Stimulated activated CD4-positive, alpha-beta T cell treated with anti-CD3 and anti-CD28 coated beads, Interleukin-15, amount 100 ng/mL, for 24 hours (primary cell): ENCODE measurements at places on chromosomes 7 and 10.
A peak's percentile ranks its signal among the peaks of the same experiment; 100 is the strongest.

DNA sequence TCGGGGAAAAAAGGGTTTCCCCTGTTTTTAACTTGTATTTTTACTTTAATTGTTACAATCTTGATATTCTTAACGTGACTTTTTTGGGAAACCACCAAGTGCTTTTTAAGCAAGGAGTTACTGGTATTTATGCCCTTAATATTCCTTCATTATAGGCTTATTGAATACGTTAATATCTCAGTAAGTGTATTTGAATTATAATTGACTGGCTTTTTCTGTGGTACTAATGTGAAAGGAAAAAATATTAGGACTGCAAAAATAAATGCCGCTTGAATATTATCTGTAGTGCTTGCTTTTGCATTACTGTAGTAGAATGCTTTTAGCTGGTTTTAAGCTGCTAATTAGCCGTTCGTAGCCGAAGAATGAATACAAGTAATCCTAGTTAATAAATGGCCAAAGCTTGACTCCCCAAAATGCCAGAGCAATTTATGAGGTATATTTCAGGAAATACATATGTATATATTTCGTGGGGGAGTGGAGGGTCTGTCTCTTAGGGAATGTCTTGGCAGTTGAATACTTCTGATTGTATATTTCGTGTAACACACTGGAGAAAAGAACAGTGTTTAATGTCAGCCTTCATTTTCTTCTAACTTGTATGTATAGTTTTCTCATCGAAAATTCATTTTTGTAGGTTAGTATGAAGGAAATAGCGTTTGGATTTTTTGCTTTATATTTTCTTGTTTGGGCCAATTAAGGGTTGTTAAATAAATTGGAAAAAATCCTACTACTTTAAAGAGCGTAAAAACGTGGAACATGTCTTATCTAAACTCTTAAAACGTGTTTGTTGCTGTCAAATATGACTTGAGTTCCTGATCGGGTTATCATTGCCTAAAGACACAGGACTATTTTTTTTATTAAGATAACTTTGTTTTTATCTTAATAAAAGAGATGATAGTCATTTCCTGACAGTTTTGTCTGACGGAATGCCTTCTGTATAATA, 1.5 kb downstream of the PDCD4 start:
- no peak for DNase-seq

GRCh38 chr7:96558530-96558929, 151.1 kb downstream of the SEM1 start:
- no peak for DNase-seq

GRCh38 chr7:155702616-155703015, 58.2 kb downstream of the RBM33 start:
- DNase-seq: no peak

GRCh38 chr7:64602086-64602485, 39.2 kb upstream of the ZNF680 start:
- DNase-seq: no peak

GRCh38 chr7:81367326-81367931, 402.4 kb downstream of the HGF start:
- no peak for DNase-seq

DNA sequence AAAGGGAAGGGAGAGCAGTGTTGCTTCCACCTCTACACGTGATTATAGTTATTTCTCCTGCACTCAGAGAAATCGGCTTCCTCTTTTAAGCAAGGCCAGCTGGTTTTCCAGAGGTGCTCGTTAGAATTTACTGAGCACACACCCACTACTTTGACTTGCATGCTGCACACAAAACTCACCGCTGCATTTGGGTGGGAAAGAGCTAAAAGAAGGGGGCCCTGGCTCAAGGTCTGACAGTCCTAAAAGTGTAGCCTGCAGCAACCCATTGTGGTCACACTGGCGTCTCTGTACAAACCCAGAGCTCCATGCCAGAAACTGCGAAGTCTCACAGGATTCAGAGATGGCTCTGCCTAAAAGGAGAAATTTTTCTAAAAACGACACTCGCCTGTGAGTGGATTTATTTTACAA, 133.7 kb downstream of the SLC25A13 start:
- DNase-seq: no peak

GRCh38 chr10:70931168-70931815, 42.9 kb upstream of the PCBD1 start:
- DNase-seq: no peak

DNA sequence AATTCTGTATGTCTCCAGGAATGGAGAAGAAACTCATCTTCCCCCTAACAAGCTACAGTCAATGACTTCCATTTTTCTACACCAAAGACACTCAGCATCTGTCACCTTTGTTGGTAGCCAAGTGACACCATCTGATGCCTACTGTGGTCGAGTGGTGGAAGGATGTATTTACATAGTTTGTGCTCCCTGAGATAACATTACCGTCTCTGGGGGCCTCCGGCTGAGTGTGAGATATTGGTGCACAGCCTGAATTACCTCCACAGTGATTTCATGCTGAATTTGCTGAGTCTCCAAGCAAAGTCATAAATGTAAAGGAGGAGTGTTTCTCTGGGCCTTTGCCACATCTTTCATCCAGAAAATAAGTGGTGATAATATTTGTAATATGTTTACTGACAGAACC, 114.0 kb downstream of the GRID1 start:
- DNase-seq: no peak

DNA sequence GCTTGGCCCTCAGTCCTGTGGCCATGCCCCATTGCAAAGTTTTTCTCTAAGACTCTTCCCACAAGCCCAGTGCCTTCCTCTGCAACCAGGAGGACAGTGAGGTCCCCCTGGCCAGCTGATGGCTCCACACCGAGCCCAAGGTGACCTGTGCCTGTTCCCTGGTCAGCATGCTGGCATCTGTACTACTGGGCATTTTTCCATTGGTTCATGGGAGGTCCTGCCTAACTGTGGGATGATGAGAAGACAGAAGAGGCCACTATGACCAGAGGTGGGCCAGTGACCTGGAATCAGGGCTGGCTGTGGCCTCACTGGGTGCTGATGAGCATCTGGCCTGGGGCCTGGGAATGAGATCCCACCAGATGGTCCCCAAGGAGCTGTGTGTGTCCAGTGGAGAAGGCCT, 20.2 kb downstream of the CALML3 start:
- DNase-seq: no peak

- peak; percentile 83 for DNase-seq
These were observed at the start of gene EPHB6 for GRCh38 chr7:142854372-142855113. Gene EPHB6 (plus strand): TSS chr7:142855076. CDS start chr7:142863228, 8,152 bp downstream.

- no peak for DNase-seq
These were observed 119.9 kb downstream of the MBL2 start for GRCh38 chr10:52652431-52653262.

DNA sequence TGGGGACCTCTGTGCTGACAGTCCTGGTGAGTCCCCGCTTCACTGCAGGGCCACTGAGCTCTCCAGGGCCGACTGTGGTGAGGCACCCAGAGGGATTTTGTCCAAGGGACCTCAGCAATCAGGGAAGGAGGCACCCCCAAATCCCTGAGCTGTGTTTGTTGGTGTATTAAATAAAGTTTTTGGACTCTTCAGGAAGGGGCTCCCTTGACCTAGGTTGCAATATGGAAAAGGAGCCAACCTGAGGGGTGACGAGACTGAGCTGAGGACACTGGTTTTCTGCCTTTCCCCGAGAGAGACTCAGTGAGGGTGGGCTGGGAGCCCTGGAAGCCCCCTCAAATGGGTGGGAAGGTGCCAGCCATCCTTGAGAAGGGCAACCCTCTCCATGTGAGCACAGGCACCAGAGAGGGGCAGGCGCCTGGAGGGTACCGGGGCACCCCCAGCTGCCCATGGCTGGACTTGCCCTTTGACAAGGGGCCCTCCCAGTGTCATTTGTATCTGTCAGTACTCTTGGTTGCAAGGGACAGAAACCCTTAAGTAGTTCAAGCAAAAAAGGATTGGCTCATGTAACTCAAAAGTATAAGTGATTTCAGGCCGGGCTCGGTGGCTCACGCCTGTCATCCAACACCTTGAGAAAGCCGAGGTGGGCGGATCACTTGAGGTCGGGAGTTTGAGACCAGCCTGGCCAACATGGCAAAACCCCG, 72.8 kb downstream of the C10orf105 start:
- DNase-seq: no peak

- DNase-seq: no peak
These were observed 195.2 kb upstream of the C7orf33 start for GRCh38 chr7:148395352-148395811.

- DNase-seq: no peak
These were observed 486 bp upstream of the SORCS1 start for GRCh38 chr10:107164992-107165391.

DNA sequence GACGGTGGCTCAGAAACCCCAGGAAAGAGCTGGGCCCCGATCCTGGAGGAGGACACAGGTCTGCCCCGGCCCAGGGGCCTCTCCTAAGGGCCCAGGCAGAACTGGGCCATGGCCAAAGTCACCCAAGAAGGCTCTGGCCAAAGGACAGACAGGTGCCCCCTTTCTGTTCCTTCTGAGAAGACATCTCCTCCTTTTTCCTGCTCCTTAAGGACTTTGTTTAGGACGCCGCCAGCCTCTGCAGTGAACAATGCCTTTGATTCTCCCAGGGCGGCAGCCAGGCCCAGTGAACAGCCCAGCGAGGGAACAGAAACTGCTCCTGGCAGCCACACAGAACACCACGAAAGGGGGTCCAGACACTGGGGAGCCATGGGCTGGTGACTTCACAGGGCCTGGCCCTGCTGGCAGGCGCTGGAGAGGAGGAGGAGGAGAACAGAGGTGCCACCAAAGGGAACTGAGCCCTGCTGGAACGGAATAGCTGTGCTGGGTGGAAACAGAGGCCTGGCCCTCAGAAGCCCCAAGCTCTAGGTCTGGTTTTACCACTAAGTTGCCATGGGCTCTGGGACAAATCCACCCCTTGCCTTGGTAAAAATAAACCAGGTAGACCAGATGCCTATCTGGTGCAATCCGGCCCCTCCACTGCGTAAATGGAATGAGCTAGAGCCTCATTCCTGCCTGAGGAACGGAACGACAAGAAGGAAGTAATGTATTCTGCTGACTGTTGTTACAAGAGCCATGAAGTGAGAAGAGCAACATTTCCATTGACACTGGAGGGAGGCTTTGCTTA, 163.3 kb upstream of the RHEB start:
- DNase-seq: no peak

DNA sequence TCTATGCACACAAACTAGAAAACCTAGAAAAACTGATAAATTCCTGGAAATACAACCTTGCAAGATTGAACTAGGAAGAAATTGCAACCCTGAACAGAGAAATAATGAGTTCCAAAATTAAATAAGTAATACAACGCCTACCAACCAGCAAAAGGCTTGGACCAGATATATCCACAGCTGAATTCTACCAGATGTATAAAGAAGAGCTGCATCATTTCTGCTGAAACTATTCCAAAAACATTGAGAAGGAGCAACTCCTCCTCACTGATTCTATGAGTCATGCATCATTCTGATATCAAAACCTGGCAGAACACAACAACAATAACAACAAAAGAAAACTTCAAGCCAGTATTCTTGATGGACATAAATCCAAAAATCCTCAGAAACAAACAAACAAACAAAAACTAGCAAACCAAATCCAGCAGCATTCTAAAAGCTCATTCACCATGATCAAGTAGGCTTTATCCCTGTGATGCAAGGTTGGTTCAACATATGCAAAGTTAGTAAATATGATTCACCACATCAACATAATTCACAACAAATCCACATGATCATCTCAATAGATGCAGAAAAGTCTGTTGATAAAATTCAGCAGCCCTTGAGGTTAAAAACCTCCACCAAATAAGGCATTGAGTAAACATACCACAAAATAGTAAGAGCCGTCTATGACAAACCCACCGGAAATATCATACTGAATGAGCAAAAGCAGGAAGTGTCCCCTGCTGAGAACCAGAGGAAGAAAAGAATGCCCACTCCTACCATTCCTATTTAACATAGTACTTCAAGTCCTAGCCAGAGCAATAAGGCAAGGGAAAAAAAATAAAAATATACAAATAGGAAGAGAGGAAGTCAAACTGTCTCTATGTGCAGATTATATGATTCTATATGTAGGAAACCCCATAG, 98.2 kb downstream of the PCDH15 start:
- no peak for DNase-seq

DNA sequence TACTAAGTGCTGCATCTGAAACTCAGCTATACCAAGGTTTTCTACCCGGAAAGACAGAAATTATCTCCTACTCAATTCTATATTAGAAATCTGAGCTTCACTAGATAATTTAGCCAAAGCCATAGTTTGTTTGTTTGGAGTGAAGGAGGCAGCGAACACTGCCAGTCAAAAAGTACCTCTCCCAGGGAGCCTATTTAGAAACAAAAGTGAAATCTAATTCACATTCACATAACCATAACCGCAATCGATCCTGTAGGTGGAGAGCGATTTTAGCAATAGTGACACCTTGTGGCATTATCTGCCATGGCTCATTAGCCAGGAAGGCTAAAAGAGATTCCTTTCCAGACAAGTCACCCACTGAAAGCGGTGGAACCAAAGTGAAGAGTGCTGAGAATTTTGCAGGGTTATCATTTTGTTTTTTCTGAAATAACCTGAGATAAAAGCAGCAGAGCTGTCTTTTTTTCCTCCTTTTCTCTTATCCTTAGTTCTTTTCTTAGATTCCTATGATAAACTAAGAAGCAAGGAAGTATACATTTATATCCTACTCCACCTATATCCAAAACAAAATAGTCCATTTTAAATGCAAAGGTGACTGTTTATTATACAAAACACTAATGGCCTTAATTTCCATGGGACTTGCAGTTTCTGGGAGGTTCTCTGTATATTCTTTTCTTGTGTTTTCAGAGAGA, 83.7 kb upstream of the BET1 start:
- peak; percentile 54 for DNase-seq

GRCh38 chr10:68096913-68097516, 12.3 kb upstream of the MYPN start:
- no peak for DNase-seq

- DNase-seq: no peak
These were observed 66.0 kb downstream of the NPSR1 start for GRCh38 chr7:34723866-34724490.

GRCh38 chr10:114508376-114508775, 104.1 kb upstream of the AFAP1L2 start:
- no peak for DNase-seq

DNA sequence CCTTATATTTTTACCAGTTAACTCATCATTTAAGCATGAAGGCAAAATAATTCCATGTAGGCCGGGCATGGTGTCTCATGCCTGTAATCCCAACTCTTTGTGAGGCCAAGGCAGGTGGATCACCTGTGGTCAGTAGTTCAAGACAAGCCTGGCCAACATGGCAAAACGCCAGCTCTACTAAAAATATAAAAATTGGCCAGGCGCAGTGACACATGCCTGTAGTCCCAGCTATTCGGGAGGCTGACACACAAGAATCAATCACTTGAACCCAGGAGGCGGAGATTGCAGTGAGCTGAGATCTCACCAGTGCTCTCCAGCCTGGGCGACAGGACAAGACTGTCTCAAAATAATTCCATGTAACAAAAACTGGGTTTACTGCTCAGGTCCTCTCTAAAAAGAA, 18.3 kb downstream of the HNRNPA2B1 start:
- DNase-seq: no peak
